ENCODE measurements at places on chromosomes 3 and 15.

DNA sequence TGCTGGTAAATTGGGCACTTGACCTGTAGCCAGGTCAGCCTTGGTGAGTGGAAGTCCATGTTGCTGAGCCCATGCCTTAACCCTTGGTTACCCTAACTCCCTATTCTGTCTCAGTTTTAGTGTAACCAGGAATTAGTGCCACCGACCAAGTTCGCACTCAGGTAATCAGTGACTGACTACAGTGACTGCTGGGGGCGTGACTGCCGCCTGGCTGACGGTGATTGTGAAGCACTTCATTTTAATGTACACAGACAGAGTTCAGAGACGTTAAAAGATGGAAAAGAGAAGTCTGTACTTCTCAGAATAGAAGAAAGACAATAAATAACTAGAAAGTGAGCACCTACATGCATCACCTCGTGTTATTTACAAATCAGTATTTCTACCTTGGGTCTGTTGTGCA lies 17.3 kb downstream of the CFAP161 start:
- no peak for DNase-seq

DNA sequence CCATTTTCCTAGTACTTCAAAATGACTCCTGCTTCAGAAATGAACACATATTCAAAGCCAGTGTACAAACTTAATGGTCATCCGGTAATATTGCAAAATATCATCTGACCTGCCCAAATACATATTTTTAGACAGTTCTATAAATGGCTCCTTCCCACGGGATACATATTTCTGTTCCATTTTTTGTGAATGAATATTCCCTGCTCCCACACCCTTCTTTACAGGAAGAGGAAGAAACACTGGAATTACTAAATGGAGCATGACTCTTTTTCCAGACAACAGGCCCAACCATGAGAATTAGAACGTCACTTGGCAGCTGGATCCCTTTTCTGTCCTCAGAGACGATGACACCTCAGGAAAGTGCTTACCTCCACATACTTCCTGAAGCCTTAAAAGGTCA lies 38.0 kb upstream of the CBLB start:
- no peak for DNase-seq

GRCh38 chr3:150729682-150730360 lies 26.1 kb upstream of the ERICH6 start:
- no peak for DNase-seq

DNA sequence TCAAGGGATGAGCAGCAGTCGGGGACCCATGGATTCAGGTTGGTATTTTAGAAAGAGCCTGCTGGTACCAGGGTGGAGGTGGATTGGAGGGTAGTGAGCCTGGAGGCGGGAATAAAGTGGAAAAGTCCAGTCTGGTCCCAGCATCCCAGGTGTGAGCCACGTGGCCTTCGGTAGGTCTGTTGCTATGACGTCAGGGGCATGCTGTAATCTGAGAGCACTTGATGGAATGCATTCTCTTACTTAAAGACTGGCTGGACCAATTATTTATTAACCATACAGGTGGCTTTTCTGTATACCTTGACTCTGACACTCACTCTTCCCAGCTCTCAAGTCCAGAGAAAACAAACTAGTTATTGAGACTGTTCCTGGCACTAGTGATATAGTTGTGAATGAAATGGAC lies 389.9 kb upstream of the RGMA start:
- DNase-seq: no peak

DNA sequence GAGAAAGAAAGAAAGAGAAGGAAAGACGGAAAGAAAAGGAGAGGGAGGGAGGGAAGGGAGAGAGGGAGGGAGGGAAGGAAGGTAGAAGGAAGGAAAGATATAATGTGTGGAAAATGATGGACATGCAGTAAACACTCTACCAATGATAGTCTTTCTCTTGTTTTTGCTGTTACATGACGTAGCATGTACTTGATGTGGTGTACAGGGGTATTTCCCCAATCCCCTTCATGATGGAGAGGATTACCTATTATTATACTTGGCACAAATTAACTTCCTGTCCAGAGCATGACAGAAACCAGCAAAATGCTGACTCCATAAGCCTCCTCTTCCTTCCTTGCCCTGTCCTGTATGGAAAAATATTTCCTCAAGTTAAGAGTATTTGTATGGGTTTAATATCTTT lies 124.4 kb downstream of the B3GALNT1 start:
- DNase-seq: no peak

DNA sequence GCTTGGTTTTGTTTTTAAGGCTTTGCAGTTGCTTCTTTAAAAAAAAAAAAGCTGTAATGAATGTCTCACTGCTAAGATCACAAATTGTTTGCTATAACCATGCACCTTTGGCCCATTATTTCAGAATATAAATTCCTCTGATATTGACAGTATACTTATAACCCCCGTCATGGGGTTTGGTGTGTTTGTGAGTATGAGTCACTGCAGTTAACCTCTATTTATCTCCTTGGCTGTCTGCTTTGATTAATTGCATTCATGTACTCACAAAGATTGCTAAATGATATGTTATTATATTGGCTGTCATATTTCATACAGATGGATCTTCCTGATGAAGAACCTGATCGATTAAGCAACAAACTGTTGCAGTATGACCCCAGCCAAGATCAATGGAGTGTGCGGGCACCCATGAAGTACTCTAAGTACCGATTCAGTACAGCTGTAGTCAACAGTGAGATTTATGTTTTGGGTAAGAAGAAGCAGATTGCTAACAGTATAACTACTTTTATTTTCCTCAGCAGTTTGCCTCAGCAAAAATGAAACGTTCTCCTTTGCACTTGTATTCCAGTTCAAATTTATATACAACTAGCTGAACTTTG lies 14.9 kb downstream of the KBTBD12 start:
- no peak for DNase-seq

DNA sequence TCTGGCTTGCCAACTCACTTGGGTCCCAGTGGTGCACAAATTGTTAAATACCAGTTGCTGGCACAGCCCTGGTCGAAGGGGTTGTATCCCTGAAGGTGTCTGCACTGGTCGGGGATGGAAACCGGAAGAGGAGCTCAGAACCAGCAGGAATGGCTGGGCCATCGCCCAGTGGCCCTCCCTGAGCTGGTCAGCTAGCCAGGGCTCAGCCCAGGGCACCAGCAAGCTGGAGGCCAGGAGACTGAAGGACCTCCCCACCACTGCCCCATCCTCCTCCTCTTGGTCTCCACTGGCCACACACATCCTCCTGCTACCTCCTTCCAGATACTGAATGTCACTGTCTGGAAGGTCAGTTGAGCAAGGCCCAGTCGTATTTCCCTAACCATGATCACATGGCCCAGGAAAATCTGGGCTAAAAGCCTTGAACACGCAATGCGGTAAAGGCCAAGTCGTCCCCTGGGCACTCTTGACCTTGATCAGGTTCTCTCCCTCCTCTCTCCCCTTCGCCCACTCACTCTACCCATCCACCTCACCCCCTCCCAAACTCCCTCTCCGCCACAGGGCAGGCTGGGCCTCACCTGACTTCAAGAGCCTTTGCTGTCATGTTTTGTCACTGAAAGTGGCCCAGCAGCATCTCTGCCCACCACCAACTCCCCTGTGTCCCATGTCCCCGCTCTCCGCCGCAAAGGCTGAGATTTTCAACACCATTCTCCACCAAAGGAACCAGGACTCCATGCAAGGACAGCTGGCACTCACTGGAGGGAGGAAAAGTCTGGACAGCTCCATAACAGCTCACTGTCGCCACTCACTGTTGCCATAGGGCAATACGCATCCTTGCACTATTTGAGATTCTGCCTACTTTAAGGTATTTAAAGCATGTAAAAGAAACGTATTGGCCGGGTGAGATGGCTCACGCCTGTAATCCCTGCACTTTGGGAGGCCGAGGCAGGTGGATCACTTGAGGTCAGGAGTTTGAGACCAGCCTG lies 12.1 kb downstream of the ZDHHC19 start:
- DNase-seq: no peak

DNA sequence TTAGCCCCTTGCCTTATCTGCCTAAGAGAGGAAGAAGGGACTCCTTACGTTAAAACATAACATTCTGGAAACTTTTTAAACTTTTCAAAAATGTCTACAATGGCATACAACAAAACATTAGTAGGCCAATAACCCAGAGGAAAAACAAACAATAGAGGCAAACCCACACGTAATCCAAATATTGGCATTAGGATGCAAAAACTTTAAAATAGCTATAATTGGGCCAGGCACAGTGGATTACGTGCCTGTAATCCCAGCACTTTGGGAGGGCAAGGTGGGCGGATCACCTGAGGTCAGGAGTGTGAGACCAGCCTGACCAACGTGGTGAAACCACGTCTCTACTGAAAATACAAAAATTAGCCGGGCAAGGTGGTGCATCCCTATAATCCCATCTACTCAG lies 134.9 kb downstream of the AQP9 start:
- DNase-seq: no peak

- DNase-seq: peak; percentile 22
Observed at GRCh38 chr3:128698211-128699047, 27.6 kb upstream of the RAB7A start.

- DNase-seq: no peak
Observed at GRCh38 chr15:65094294-65094995, 17.9 kb downstream of the KBTBD13 start.

GRCh38 chr15:74628949-74629348 lies 13.3 kb downstream of the CLK3 start:
- DNase-seq: no peak

DNA sequence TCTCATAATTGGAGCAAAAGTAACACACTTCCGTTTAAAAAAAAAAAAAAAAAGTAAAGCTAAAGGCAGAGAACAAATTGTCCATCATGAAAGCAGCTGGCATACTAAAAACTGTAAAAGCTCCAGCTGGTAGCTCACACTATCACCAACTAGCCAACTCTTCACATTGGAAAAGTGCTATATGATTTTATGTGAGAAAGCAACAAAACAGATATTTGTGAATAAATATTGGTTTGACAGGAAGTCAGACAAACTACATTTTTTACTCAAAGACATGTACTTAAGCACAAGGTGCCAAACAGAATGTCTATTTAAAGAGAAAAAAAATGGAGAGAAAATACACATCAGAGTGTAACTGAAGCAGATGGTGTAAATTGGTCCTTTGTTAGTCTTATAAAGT lies 231.2 kb upstream of the CADM2 start:
- DNase-seq: no peak

DNA sequence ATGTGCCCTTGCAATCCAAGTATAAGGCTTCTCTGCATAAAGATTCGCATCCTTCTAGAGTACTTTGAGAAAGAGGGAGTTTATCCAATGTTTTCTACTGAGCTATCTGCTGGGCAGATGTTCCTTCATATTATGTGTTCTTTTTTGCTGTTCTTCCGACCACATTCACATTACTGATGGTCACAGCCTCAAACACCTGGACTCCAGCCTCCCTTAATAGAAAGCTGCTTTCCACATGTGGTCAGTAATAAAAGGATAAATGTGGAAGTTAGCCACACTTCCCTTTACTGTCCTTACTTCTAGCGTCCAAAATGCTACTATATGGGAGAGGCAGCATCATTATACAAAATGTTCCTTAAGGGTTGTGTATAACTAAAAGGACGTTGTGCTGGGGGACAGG lies 116.9 kb downstream of the CD47 start:
- DNase-seq: no peak

Data from stimulated activated CD4-positive, alpha-beta T cell treated with anti-CD3 and anti-CD28 coated beads, Interleukin-12 subunit alpha, Interleukin-12 subunit beta, amount 100 ng/mL, for 4 hours (primary cell).